ENCODE measurements at places on chromosomes 4 and X.

DNA sequence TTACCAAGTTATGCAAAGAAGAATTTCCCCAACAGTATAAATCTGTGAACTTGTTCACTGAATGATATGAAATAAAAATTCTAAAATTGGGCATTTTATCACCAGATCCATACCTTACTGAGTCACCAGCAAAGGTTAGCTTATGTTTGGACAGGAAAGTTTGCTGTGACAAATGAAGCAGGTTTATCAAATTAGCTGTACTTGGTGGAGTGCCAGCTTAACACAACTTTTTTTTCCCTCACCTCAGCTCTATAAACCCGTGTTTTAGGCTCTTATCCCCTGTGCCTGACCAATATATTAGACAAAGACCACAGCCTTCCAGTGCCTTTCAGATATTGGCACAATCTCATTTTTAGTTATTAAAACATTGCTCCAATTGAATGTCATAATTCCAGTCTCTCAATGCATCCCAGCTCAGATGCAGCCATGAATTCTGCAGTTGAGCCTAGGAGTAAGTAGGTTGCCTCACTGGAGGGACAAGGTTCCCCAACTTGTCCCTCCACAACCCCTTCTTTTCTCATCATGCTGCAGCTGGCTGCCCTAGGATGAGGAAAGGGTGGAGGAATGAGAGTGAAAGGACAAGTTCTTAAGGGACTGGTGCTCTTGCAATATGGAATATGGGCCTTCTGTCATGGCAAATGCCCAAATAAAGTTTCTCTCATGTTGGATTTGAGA is 27.0 kb upstream of the PDGFC start:
- no peak for DNase-seq

DNA sequence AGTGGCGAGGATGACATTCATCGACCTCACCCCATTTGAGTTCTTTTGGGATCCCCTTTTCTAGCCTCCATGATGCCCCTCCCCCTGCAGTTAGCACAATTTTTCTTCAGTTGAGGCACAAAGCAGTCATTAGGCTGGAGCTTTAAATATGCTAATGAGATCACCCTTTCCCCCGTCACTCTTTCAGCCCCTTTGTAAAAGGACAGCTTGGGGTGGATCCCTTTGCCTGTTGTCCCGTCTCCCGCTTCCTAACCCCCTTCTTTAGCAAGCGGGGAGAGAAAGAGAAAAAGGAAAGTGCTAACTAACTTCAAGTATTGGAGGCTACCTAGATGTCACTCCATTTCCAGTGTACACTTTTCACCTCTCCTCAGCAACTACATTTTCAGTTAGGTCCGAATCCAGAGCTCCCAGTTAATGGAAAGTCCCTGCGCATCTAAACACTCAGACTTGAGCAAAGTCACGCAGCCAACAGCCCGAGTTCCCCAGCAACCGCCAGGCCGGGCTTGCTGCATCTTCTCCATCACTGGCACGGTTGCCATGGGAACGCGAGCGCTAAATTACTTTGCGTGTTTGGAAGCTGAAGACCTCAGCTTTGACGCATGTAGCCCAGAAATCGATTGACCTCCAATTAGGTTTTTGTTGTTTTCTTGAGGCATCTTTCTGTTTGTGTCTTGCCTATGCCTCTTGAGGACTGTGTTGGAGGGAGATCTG is 76.8 kb downstream of the RTL5 start:
- DNase-seq, result no peak

GRCh38 chr4:129545599-129546278 is 449.8 kb downstream of the C4orf33 start:
- DNase-seq, result no peak

- DNase-seq, result no peak
Observed at GRCh38 chrX:19628011-19628575, 112.8 kb upstream of the MAP3K15 start.

DNA sequence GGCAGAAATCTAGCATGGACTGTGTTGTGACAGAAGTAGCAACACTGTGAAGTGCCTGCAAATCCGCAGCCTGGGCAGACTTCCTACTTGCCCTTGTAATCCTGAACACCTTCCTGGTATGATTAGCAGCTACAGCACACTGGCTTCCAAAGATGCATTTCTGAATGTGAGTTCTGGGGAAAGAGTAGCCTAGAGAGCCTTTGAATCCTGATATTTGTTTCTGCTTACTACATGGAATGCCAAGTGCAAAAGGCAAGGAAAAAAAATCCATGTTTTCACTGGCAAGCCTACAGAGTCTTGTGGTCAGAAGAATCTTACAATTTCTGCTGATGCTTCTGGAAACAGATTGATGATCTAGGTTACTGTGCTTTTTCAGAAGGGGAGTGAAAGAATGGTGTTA is 223.7 kb downstream of the COL25A1 start:
- no peak for DNase-seq

DNA sequence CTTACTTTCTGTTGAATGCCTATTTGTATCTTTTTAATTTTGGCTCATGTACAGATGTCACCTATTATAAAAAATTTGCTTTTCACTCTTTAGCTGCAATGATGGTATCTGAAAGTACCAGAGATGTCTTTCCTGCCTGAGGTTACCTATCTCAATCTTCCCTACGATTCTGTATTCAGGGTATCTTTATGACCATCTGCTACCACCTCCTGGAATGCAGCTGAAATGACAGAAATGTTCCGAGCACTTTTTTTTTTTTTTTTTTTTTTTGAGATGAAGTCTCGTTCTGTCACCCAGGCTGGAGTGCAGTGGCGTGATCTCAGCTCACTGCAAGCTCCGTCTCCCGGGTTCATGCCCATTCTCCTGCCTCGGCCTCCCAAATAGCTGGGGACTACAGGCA is 136.4 kb downstream of the REPS2 start:
- no peak for DNase-seq

- no peak for DNase-seq
Observed at GRCh38 chr4:83751336-83751949, 215.5 kb downstream of the GPAT3 start.

GRCh38 chr4:44019721-44020120 is 428.9 kb downstream of the KCTD8 start:
- no peak for DNase-seq

GRCh38 chr4:164952551-164952950 is 24.9 kb downstream of the TRIM61 start:
- DNase-seq, result no peak
